Stimulated activated CD8-positive, alpha-beta memory T cell treated with anti-CD3 and anti-CD28 coated beads, Interleukin-2, amount 100 ng/mL, for 48 hours (primary cell): ENCODE measurements at places on chromosomes 2 and 18.

GRCh38 chr2:235088496-235088921 is 136.7 kb downstream of the SH3BP4 start:
- no peak for DNase-seq

DNA sequence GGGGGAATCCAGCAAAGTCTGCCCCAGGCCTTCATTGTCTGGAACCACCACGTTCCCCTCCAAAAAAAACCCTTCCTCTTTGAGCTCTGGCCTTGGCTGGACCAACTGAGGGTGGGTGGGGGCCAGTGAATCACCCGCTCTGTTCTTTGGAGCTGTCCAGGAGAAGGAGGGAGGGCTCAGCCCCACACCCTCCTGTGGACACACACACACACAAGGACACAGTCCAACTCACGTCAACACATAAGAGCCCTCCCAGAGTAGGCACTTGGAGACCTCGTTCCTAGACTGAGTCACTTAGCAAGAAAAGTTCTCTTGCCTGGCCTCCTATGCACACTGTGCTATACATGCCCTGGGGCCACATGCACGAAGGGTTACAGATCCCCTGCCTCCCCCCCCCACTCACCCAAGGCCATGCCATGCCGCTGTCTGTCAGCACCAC is 1.2 kb upstream of the TNS1 start:
- DNase-seq, result no peak

DNA sequence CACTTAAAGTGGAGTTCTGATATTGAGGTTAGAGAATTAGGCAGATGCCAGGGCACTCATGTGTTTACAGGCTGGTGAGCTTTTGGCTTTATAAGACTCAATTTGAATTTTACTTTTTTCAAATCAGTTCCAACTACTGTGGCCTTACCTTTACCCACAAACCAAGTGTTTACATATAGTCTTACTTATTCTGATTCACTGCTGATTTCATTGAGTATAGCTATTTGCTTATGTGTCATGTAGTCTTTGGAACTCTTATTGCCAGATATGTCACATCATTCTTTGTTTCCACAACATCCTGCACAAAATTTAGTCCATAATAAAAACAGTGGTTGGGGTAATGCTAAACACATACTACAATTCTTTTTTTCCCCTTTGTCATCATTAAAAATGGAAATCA is 96.5 kb downstream of the XIRP2 start:
- DNase-seq, result no peak

DNA sequence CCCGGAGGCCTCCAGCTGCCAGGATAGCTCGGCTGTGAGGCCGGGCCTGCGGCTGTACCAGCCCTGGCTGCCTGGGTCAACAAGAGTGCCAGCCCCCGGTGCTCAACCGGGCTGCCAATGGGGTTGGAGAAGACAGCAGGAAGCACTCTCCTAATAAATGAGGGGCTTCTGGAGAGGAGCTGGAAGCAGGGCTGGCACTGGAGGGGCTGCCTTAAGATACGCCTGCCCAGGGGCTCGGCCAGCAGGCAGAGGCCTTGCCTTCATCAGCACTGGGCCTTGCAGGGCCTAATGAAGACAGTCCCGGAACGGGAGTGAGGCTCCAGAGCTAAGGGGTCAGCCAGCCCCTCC is 73.6 kb downstream of the TEX51 start:
- no peak for DNase-seq

DNA sequence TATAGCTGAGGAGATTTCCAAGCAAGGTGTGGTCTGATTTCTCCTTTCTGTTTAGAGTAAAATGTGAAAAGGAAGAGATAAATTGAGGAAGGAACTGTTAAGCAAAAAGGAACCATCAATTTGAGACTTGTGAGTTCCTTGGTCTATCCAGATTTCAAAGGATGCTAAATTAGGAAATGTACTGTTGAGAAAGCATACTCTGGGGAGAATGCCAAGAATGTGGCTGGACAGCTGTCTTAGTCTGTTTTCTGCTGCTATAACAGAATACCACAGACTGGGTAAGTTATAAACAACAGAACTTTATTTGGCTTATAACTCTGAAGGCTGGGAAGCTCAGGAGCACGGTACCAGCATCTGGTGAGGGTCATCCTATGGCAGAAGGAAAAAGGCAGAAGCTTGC is 1097.2 kb downstream of the TDRD15 start:
- DNase-seq, result no peak

GRCh38 chr2:192216336-192216735 is 21.6 kb upstream of the TMEFF2 start:
- no peak for DNase-seq
